ENCODE measurements at places on chromosomes 11 and 22.

DNA sequence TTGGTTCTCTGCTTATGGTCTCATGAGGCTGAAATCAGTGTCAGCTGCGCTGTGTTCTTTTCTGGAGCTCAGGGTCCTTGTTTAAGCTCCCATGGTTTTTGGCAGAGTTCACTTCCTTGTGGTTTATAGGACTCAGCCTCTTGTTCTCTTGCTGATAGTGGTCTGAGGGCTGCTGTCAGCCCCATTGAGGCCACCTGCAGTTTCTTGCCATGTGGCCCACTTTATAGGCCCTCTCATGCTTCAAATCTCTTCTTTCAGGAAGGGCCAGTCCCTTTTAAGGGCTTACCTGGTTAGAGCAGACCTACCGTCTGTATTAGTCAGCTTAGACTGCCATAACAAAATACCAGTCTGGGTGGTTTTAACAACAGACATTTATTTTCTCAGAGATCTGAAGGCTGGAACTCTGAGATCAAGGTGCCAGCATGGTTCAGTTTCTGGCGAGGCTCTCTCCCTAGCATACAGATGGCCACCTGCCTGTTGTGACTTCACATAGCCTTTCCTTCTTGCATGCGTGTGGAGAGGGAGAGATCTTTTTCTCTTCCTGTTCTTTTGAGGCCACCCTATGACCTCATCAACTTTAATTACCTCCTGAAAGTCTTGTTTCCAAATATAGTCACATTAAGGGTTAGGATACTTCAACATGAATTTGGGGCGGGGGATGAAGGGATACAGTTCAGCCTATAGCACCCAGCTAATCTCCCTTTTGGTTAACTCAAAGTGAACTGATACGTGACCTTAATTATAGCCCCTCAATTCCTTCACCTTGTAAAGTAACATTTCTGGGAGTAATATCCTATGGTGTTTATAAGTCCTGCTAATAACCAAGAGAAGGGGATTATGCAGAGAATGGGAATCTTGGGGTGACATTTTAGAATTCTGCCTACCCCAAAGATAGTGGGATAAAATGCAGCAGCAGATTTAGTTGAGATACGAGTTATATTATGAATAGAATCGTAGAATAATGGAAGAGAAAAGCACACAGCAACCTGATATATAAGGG is 131.8 kb downstream of the UVRAG start:
- no peak for DNase-seq

DNA sequence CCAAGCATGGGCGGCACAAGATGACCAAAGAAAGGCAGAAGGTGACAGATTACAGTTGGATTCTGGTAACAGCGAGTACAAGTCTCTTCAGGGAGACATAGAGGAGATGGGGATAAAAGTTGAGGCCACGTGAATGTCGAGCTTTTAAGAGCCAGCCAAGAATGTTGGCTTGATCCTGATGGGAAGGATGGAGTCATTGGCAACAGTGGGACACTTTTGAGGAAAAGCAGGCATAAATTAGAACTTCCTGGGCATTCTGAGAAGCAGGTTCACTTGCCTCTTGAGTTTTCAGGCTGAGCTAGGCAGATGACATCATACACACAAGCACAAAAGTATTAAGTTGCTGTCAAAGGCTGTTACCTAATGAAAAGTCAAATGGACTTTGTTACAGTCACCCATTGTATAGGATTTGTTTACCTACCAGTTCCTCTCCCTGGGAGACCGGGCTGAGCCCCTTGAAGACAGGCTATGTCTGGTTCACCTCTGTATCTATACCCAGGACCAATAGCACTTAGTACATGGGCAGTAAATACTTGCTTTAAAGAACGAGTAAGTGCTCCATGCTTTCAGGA is 41.1 kb downstream of the TNRC6B start:
- DNase-seq, result no peak

DNA sequence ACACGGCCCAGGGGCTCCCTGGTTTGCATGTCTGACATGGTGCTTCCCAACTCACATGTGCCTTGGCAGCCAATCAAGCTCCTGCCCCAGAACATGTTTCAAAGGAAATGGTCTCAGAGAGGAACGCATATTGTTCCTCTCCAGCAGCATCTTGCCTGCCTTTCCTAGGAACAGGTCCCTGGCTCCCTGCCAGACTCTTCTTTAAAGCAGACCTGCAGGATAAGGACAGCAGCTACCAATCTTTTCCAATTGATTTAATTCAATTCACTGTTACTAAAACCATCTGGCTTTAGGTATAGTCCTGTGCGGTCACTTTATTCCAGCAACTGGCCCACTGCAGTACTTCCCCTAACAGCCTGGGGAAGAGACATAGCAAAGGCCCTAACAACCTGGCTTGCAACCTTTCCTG is 79.9 kb downstream of the AMBRA1 start:
- DNase-seq, result peak; percentile 39

DNA sequence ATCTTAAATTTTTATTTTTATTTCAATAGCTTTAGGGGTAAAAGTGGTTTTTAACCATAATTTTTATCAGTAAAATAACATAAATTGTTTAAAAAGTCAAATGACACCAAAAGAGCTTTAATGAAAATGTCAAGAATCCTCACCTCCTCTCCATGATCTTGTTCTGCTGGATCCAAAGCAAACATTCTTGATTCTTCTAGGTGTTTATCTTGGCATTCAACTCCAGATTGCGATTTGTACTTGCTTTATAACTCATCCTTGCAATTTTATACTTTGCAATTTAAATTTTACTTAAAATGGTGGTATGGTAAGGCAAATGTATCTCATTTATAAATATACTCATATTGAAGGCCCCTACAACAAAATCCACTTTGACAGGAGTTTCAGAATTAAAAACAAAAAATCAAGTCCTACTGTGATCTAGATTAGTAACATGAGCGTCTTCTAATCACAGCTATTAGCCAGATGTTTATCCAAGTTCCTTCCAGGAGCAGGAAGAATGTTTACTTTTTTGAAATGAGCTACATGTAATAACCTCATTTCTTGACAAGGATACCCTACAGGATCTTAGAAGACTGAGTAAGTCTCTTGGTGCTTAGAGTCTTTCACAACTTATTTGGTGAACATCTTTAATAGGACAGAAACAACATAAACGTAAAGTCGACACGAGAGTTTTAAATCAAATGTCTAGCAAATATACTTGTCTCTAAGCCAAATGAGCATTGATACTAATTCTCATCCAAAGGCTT is 72.4 kb upstream of the CARD18 start:
- DNase-seq, result no peak

DNA sequence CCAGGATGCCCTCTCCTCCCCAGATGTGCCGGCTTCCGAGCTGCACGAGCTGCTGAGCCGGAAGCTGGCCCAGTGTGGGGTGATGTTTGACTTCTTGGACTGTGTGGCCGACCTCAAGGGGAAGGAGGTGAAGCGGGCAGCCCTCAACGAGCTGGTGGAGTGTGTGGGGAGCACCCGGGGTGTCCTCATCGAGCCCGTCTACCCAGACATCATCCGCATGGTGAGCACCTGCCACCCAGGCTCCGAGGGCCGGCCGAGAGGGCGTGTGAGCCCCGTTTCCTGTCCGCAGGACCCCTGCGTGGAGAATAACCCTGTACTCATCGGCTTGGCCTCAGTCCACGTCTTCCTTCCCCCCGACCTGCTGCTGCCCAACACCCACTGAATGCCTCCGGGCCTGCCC is 2.2 kb downstream of the PPP2R5B start:
- no peak for DNase-seq

DNA sequence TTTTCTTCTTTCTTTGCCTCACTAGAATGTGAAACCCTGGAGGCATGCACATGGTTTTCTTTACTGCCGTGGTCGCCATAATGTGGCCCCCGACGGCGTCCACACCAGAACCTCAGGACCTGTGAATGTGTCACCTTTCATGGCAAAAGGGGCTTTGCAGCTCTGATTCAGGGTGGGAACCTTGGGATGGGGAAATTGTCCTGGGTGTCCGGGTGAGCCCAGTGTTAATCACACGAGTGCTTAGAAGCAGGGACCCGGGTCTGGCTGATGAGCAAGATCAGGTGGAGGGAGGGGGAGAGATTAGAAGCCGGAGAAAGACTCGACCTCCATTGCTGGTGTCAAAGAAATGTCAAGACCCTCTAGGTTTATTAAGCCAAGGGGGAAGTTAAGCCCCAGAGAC is 74.7 kb upstream of the SHISAL1 start:
- DNase-seq, result no peak

DNA sequence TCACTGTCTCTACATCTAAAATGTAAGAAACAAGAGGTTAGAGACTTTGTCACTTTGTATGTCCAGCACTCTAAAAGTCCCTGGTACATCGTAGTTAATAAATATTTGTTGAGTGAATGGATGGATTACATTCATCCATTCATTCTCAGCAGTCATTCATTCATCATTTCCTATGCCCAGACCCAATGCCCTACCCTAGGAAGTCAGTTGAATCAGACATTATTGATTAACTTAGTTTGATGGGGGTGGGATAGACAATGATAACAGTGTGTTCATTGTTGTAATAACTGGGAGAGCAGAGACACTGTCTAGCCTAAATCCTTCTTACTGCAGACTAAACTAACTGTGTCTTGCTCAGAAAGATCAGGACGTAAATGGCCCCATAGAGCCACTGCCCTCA is 1.2 kb upstream of the CENPM start:
- DNase-seq, result no peak

DNA sequence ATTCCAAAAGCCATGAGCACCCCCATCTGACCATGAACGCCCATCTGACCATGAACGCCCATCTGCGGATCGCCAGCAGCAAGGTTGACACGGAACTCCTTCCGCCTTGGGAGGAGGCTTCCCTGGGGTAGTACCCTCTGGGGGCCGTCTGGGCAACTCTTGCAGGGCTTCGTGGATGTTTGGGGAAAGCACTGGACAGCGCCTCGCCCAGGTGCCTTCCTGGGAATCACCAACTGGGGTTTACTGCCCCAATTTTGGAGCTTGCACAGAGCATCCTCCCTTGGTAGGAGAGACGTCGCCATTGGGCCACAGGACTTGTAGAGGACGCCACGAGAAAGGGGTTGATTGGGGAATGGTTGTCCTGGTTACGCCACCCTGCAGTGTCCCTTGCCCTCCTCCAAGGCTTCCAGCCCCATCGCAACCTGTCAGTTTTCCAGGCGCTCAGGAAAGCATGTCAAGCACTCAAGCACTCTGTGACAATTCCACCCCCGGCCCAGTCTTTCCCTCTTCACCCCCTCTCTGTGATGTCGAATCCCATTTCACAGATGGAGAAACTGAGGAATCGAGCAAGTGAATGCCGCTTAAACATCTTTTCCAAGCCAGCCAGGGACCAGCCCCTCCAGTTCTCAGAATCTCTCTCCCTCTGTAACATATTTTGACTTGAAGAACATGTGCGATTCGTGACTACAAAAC is 914 bp upstream of the PRDM11 start:
- no peak for DNase-seq

DNA sequence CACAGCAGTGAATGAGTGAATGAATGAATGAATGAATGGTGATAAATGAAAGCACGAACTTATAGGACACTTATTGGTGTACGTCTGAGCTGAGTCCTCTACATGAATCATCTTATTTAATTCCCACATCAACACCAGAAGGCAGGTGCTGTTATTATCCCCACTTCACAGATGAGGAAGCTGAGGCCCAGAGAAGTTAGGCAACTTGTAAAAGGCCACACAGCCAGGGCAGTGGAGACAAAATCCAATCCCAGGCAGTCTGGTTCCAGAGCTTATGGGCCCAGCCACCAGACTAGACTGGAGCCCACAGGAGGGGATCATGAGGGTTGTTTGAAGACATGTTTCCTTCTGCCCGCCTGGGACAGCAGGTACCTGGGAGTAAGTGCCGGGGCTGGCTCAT is 364.0 kb downstream of the MN1 start:
- DNase-seq, result no peak

DNA sequence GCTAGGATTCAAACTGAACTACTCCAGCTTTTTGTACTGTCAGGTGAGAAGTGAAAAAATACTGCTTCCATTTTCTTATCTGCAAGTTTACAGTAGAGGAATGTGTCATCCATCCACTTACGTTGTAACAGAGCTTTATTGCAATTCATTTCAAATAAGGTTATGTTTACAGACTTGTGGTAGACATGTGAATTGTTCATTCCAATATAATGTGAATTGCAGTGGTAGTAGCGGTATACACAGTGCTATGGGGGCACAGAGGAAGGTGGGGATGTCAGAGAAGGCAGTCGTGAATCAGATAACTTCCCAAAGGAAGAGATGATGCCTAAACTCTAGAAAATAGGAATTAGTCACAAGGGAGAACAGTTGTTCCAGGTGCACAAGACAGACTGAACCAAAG is 42.5 kb downstream of the CEP57 start:
- peak; percentile 57 for DNase-seq

DNA sequence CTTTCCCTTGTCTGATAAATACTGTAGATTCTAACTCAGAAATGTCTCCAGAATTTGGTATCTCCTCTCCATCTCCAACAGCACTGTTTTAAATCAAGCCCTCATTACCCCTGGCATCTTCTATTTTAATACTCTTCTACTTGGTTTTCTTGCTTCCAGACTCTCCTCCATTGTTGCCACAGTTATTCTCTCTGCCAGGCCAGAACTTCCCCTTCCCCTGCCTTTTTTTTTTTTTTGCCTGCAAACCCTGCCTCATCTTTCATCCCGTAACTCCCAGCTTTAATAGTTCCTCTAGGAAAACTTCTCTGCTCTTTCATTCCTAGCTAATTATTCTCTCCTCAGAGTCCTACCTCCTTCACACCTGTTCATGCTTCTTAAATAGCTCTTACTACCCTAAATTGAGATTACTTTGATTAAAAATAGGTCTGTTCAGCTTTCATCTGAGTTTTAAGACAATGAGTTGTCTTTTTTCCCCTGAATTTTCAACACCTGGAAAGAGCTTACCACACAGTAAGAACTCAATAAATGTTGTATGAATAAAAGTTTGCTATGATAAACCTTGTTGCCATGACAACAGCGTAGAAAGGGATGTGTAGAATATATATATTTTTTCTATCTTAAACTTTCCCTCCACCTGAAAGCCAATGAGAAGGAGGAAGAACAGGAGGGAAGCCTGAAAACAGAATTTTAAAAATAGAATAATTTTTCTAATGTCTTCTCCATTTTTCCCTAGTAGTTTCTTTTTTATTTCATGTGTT is 3.6 kb downstream of the IL18 start:
- DNase-seq, result no peak

GRCh38 chr22:30328466-30329049 is 1.8 kb upstream of the TBC1D10A start:
- no peak for DNase-seq

DNA sequence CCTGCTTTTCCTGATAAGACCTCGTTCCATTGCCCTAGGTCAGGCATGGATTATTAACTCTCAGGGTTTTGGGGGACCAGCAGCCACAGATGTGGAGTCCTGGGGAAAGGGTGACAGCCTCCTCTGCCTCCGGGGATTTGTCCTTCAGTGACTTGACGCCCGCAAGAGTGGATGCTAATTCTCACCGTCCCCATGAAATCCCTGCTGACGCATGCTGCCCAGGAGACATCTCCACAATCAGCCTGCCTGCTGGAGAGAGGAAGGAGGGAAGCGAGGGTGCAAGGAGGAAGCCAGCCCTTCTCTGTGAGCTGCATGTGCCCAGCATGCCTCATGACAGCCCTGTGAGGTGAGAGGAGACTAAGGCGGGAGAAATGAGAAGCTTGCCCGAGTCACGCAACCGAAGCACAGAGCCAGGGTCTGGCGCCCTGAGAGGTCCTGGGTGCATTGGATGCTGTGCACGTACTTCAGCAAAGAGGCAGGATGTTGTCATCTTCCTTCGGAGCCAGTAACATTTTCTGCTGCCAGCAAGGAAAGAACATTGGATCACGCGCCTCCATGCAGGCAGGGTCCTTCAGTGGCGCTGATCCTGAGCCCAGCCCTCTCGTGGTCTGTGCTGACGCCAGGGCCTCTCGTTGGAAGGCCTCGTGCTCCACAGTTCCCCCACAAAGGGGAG is 27.3 kb upstream of the KRTAP5-6 start:
- no peak for DNase-seq

GRCh38 chr11:119797736-119798135 is 68.7 kb upstream of the NECTIN1 start:
- DNase-seq, result no peak

- no peak for DNase-seq
Observed at GRCh38 chr11:44221992-44222391, 87.9 kb downstream of the ALX4 start.
